ENCODE measurements at places on chromosomes 12 and 14.

- DNase-seq = no peak
Observed at GRCh38 chr14:80771201-80771600, 170.3 kb downstream of the CEP128 start.

- no peak for DNase-seq
Observed at GRCh38 chr12:88538250-88538649, 42.0 kb downstream of the KITLG start.

DNA sequence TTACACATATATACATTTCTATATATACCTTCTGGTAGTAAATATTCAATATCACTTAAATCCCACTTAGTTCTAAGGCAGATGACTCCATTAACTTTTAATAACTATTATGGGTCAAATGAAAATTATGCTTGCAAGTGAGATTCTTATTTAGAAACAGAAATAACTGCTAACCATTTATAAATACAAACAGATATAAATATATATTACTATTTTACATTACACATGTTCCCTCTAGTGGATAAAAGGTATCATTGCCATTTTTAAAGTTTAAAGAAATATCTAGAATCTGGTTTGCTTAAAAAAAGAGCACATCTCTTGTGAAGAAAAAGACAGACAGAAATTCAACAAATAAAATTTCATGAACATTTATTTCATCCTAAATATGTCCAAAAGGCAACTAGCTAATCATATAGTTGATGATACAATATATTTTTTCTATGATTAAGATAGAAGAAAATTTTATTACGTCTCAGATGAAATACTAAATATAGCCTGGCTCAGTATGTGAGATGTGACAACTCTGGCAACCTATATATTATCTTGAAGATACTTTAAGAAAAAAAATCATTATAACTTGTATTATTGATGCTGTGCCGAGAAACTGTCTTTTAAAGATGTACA lies 11.7 kb upstream of the RAD51AP1 start:
- no peak for DNase-seq

DNA sequence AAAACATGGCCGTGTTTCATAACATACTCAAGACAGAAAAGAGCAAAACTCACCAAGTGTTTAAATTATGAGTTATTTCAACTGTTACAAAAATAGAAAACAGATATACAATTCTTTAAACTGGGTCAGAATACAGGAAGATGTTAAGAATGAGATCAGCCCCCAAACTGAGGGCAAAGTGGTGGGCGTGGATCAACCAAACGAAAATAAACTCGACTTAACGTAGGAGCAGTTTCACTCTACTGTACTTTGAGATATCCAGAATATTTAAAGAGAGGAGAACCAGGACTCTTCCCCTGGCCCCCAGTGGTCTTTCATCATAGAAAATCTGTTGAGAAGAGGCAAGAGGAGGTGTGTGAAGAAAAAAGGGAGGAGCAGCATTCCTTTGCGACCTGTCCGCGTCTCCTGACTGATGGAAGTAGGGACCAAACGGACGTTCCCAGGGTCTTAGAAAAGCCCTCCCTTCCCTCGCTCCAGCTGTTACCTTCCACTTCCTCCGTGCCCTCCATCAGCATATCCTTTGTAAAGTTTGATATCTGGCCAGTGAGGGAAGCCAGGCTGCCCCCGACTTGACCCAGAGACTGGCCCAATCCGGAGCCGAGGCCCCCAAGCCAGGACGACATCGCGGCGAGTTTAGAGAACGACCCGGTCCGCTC lies 668 bp downstream of the TRIP11 start:
- DNase-seq = peak; percentile 38

DNA sequence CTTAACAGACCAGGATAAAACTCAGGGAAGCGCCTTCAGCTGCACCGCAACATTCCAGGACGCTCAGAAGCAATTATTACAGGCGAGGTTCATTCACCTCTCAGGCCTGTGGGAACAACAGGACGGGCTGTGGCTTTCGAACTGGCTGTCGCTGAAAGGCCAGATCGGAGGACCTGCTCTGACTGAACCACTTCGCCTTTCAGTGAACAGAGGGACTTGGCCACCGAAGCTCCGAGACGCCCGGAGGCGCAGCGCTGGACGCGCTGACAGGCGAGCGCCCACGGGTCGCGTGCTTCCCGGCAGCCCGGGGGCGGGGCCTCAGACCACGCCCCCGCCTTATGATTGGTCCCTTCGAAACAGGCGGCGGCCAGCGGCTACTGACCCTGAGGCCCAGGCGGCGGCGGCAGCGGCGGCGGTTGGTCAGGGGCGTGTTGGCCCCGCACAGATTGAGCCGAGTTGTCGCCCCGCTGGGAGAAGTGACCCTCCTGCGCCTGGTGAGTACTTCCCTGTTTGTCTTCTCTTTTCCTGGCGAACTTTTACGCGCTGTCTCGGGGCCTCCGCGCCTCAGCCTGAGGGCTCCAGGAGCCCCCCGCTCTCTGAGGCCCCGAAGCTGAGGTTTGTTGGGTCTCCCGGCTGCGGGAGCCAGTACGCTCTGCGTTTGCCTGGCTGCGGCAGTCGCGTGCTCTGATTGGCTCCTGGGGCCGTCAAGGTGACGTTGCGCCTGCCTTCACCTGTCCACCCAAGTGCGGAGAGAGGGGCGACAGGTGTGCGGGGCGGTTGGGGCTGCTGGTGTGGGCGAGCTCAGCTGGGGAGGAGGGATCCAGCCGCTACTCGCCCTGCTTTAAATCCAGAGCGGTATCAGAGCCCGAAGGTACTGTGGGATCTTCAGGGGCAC lies at the start of gene GAS2L3:
TSS of gene GAS2L3 (plus strand) at position 393 of the 895 bp plus-strand sequence. CDS start 21,221 bp downstream, outside the sequence.
- peak; percentile 74 for DNase-seq

DNA sequence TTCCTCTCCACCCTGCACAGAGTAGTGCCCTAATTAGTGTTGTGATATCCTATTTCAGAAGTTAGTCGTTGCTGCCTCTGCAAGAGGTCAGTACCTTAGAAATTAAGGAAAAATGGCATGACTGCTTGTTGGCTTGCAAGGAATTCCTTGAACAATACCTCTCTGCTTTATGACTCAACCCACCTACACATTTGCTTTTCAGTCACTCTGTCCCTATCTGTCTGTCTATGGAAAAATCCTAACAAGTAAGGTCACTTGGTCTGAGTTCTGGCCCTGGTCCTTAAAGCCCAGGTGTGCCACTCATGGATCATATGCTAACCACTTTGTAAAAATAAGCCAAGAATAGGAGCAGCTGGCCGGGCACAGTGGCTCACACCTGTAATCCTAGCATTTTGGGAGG lies 116.4 kb upstream of the ATF1 start:
- no peak for DNase-seq

DNA sequence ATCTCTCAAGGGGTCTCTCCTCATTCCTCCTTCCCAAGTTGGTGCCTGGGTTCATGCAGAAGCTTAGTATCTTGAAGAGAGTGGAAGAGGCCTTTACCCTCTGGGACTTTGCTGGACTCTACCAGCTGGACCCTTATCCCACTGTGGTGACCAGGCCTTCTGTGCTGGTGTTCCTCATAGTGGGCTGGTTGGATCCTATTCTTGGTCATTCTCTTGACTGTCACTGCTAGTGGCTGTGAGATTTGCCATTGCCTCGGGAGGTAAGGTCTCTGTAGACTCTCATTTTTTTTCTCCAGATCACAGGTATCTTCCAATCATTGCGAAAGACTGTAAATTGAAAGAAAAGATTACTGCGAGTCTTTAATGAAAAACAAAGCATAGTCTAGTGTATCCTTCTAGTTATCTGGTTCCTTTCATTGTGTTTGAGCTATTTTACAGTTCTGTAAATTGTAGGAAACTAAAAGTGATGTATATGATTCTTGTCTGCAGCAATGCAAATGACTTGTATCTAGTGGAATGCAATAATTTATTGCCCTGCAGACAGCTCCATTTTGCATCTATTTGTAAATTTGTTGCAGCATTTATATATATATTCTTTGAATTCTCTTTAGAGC lies 217.9 kb downstream of the AEBP2 start:
- DNase-seq = no peak

GRCh38 chr14:28867571-28867970 lies 101.0 kb downstream of the FOXG1 start:
- DNase-seq = no peak

DNA sequence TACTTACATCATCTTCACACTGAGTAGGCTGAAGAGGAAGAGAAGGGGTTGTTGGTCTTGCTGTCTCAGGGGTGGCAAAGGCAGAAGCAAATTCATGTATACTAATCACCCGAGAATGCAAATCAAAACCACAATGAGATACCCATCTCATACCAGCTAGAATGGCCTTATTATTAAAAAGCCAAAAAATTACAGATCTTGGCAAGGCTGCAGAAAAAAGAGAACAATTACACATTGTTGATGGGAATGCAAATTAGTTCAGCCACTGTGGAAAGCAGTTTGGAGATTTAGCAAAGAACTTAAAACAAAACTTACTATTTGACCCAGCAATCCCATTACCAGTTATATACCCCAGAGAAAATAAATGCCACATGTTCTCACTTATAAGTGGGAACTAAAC lies 154.9 kb downstream of the SEC23A start:
- DNase-seq = no peak

DNA sequence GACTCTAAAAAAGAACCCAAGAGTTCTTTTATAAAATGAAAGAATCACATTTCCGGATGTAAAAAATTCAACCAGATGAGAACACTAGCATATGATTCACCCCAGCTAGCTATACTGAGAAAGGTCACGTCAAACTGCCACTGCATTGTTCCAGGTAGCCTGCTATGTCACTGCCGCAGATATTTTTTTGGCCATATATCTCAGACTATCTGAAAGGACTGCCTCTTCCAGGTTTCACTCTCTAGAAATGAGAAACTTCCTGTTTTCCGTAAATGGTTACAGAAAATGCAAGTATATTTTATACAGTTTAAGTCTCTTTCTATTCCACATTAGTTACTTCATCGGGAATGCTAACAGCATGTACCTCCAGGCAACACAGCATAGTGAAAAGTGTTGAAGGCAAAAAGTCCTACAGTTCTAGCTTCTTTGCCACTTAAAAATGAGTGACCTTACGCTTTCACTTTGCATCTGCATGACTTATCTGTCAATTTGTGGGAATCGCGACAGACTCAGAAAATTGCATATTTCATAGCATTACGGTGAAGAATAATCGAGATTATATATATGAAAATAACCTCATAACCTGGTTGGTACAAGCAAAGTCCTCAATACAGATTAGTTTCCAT lies 105.2 kb downstream of the MED13L start:
- no peak for DNase-seq

DNA sequence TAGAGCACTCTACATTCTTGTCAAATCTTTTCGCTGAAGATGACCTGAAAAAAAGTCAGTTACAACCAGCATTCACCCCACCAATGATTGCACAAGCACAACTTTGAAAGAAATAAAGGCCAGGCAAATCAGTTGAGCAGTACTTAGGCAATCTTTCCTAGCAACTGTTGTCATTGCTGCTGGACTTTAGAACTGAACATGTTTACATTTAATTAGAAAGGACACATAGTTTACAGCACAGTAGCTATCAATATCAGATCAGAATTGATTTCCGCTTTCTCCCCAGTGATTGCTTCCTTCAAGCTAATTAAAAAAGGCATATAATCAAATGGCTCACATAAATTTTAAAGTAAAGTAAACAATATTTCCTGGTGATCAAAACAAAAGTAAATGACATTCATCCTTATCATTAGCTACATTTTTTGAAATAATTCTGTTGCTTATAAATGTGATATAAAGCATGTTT lies 128.4 kb downstream of the FOXA1 start:
- peak; percentile 11 for DNase-seq

DNA sequence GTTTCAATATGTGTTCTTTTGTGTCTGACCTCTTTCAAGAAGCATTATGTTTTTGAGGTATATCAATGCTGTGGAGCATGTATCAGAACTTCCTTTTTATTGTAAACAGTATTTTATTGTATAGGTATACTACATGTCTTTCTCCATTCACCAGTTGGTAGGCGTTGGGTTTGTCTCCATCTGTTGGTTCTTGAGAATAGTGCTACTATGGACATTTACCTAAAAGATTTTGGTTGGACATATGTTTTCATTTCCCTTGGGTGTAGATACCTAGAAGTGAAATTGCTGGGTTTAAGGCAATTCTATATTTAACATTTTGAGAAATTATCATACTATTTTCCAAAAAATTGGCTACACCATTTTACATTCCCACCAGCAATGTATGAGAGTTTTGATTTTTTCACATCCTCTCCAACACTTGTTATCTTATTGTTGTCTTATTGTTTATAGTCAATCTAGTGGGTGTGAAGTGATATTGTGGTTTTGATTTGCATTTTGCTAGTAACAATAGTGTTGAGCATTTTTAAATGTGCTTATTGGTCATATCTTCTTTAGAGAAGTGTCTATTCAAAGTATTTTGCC lies 409.2 kb downstream of the IPO8 start:
- no peak for DNase-seq

- no peak for DNase-seq
Observed at GRCh38 chr12:125014526-125014925, 21.1 kb downstream of the BRI3BP start.

DNA sequence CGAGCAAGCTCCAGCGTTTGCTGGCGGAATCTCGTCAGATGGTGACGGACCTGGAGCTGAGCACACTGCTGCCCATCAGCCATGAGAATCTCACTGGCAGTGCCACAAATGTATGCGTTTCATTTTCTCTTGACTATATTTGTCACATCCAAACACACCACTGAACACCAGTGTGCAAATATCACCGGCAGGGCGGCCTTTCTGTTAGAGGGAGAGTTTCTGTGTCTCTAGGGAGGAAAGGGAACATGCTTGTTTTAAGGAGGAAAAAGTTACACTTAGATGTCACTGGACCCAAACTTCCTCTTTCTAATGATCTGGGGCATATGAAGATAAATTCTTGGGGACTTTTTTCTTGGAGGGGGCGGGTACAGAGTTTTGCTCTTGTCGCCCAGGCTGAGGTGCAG lies 21.9 kb upstream of the HIP1R start:
- DNase-seq = no peak

- no peak for DNase-seq
Observed at GRCh38 chr12:124033859-124034258, 60.8 kb downstream of the ZNF664 start.

DNA sequence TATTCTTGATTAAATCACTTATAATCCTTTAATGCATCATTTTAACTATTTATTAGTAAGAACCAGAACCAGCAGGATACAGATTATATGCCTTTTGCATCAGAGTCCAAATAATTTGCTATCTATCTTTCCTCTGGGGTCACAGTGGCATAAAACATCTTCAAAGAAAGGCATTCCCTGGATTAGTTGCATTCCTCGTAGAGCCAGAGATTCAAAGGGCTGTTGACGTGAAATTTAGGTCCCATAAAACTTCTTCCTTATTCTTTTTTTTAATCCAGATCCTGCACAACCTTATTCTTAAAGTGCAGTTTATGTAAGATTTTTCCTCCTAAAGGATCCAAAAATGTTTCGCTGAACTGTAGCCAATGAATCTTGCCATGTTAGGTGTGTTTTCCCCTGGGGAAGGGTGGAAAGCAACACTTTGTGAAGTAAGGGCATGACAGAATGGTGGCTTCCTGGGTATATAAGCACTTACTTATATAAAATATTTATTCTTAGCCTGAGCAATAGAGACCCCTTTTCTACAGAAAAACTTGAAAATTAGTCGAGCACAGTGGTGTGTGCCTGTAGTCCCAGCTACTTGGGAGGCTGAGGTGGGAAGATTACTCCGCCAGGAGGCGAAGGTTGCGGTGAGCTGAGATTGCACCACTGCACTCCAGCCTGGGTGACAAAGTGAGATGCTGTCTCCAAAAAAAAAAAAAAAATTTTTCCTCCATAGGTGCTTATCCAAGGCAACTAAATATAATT lies 208.7 kb downstream of the PCNX1 start:
- DNase-seq = no peak

- no peak for DNase-seq
Observed at GRCh38 chr14:99484106-99484505, 2.9 kb downstream of the CCNK start.
